ENCODE measurements at places on chromosomes 11 and 22.

DNA sequence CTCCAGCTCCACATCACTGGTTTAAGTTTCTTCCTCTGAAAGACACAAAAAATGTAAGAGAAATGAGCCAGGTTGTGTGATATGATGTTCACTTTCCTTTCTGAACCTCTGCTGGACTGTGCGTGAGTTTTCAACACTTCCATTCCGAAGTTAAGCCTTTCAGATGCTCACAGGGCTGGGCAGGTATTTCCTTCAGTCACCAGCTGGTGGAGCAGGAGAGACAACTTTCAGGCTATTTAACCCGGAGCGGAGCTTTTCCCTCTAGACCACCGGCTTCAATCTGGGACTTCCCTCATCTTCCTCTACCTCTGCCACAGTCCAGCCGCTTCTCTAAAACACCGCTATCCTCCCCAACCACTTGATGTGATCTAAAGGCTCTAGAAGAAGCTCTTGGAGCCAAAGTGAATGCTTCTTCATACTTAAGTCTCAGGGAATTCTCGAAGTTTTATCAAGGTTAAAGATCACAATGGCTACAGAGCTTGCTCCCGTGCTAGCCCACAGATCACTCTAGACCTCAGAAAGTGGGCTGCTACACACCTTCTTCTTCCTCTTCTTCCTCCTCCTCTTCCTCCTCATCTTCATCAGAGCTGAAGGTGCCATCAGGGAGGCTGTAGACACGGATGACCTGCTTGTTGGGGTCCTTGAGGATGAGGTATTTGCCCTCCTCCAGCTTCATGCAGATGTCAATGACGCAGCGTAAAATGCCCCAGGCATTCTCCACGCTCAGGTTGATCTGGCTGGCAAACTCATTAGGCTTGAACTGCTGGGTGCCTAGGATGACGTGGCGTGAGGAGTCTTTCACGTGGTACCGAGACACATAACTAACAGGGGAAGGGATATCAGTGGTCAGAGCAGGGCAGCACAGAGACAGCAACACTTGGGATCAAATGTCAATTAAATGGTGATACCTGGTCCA is 4.4 kb upstream of the FOXRED2 start:
- peak; percentile 27 for DNase-seq

DNA sequence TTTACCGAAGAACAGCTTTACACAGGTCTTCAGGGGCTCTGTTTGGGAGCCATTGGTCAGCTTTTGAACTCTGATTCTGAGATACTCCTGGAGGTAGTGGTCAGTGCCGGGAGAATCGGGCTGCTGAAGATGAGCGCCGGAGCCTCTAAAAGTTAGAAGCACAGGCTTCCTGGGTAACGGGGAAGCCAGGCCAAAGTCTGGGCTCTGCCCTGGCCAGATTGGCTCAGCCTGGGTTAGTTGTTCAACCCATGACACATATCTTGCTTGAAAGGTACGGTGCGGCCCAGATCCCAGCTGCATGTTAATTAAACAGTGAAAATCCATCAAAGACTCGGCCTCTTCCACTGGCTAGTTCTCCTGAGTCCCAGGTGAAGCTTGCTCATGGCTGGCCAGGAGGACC is 18.0 kb downstream of the PARVA start:
- no peak for DNase-seq

GRCh38 chr11:118060081-118060661 is 16.7 kb upstream of the TMPRSS4 start:
- DNase-seq, result no peak

GRCh38 chr11:113176599-113177360 is 137.6 kb upstream of the TTC12 start:
- no peak for DNase-seq

GRCh38 chr11:132028380-132029240 is 658.2 kb downstream of the NTM start:
- peak; percentile 70 for DNase-seq

- peak; percentile 93 for DNase-seq
Observed at GRCh38 chr11:62705880-62706849, 1.1 kb downstream of the BSCL2 start.

DNA sequence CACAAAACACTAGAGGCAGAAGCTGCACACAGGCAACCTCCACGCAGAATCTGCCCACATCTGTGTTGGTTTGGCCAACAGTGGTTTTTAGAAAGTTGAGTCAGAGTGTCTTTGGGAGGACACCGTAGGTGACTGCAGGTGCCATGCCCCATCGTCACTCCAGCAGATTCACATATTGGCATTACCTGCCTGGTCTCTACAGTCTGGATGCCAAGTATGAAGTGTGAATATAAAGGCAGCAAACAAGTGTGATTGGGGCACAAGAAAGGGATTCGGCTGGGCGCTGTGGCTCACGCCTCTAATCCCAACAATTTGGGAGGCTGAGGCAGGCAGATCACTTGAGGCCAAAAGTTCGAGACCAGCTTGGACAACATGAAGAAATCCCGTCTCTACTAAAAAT is 11.0 kb upstream of the FXYD2 start:
- no peak for DNase-seq

- DNase-seq, result no peak
Observed at GRCh38 chr22:39446239-39446721, 10.5 kb upstream of the MGAT3 start.

DNA sequence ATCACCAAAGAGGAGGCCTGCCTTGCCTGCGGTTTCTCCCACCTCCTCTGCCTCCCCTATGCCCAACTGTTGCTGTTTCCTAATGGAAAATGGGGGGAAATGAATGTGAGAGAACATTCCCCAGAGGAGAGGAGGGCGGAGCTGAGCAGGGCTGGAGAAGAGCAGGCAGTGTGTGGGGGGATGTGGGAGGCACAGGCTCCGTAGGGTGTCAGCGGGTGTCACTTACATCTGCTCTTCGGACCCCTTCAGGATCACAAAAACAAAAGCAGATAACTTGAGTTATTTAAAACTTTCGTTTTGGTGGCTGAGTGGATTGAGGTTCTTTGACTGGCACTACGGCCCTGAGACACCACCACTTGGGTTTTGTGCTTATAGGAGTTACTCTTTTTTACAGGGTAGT is 93.8 kb downstream of the CEP164 start:
- no peak for DNase-seq

GRCh38 chr11:1298695-1299492 is 10.5 kb downstream of the TOLLIP start:
- DNase-seq, result peak; percentile 78

Data from T47D (cell line).